ENCODE measurements at places on chromosomes 5 and 9. TPM values are rescaled to one million over a fixed set of nuclear protein-coding genes. Genes with fewer than 3 reads are reported as not detected.

- H3K36me3 ChIP-seq, result no peaks in the 10 kb centered on the region
- no peaks in the 10 kb centered on the region for H3K27me3 ChIP-seq
- DNase-seq, result no peak
- H3K27ac ChIP-seq, result no peak overlapping the region
- H3K4me1 ChIP-seq, result no peaks in the 10 kb centered on the region
These were observed 247.3 kb upstream of the TAS2R1 start for GRCh38 chr5:9877488-9877887.

DNA sequence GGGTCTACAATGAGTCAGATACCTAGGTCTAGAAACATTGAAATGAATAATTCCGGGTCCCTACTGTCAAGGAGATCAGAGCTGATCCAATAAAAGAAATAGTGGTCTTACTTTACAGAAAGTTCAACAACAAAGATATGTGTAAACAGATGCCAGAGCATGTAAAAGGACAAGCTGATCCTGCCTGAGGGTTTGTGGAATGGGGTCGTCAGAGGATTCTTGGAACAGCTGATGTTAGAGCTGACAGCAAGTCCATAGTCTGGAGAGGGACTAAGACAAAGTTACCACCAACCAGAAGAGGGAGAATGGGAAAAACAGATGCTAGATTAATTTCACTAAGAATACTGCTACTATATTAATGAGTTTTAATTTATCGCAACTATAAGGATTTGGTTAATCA, 71.5 kb downstream of the FREM1 start:
- H3K4me3 ChIP-seq, result no peak overlapping the region
- no peaks in the 10 kb centered on the region for H3K36me3 ChIP-seq
- H3K4me1 ChIP-seq, result no peaks in the 10 kb centered on the region
- peaks cover 28% of the 10 kb centered on the region for H3K27me3 ChIP-seq
- no peak for DNase-seq
- no peak overlapping the region for H3K27ac ChIP-seq

GRCh38 chr9:114155995-114156656, 789 bp downstream of the COL27A1 start:
- DNase-seq, result peak; percentile 34
- H3K4me1 ChIP-seq, result peaks cover 17% of the 10 kb centered on the region
- H3K36me3 ChIP-seq, result no peaks in the 10 kb centered on the region
- H3K27me3 ChIP-seq, result peaks cover 51% of the 10 kb centered on the region
- H3K4me3 ChIP-seq, result peak overlapping the region; percentile 81

GRCh38 chr9:83166372-83166771, 103.4 kb upstream of the RASEF start:
- H3K36me3 ChIP-seq, result no peaks in the 10 kb centered on the region
- DNase-seq, result no peak
- no peaks in the 10 kb centered on the region for H3K27me3 ChIP-seq
- H3K27ac ChIP-seq, result no peak overlapping the region
- no peak overlapping the region for H3K4me3 ChIP-seq
- H3K4me1 ChIP-seq, result no peaks in the 10 kb centered on the region

- no peak for DNase-seq
- no peak overlapping the region for H3K4me3 ChIP-seq
- no peaks in the 10 kb centered on the region for H3K4me1 ChIP-seq
- peaks cover 7% of the 10 kb centered on the region for H3K36me3 ChIP-seq
- H3K27me3 ChIP-seq, result no peaks in the 10 kb centered on the region
These were observed 109.6 kb downstream of the ZCCHC7 start for GRCh38 chr9:37229882-37230482.

DNA sequence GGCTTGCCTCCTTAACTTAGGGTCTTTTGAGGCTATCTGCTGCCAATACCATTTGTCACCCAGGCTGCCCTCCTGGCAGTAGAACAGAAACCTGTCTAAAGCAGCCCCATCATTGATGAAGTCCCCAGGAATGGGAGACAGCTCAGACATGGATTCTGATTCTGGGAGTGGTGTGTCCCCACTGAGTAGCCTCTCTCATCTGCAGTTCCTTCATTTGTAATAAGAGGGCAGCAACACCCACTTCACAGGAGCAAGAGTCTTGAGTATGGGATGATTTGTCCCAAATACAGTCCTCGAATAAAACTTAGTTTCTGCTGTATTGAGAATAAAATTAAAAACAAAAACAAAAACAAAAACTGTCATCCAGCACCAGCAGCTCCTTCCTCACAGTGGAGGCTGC, 167.6 kb downstream of the ASTN2 start:
- no peaks in the 10 kb centered on the region for H3K4me1 ChIP-seq
- H3K27me3 ChIP-seq, result no peaks in the 10 kb centered on the region
- H3K27ac ChIP-seq, result no peak overlapping the region
- no peak overlapping the region for H3K4me3 ChIP-seq
- DNase-seq, result no peak
- peaks cover 2% of the 10 kb centered on the region for H3K36me3 ChIP-seq

GRCh38 chr5:116420540-116420939, 154.1 kb downstream of the SEMA6A start:
- DNase-seq, result no peak
- H3K4me1 ChIP-seq, result no peaks in the 10 kb centered on the region
- peaks cover 2% of the 10 kb centered on the region for H3K36me3 ChIP-seq
- no peak overlapping the region for H3K27ac ChIP-seq
- no peaks in the 10 kb centered on the region for H3K27me3 ChIP-seq

GRCh38 chr5:4921929-4922328, 218.2 kb upstream of the ADAMTS16 start:
- H3K27ac ChIP-seq, result no peak overlapping the region
- H3K4me3 ChIP-seq, result no peak overlapping the region
- no peak for DNase-seq
- H3K4me1 ChIP-seq, result no peaks in the 10 kb centered on the region
- no peaks in the 10 kb centered on the region for H3K36me3 ChIP-seq

GRCh38 chr9:89844535-89844934, 239.7 kb downstream of the GADD45G start:
- no peak overlapping the region for H3K4me3 ChIP-seq
- no peaks in the 10 kb centered on the region for H3K4me1 ChIP-seq
- H3K27me3 ChIP-seq, result no peaks in the 10 kb centered on the region
- no peak for DNase-seq
- H3K36me3 ChIP-seq, result no peaks in the 10 kb centered on the region

DNA sequence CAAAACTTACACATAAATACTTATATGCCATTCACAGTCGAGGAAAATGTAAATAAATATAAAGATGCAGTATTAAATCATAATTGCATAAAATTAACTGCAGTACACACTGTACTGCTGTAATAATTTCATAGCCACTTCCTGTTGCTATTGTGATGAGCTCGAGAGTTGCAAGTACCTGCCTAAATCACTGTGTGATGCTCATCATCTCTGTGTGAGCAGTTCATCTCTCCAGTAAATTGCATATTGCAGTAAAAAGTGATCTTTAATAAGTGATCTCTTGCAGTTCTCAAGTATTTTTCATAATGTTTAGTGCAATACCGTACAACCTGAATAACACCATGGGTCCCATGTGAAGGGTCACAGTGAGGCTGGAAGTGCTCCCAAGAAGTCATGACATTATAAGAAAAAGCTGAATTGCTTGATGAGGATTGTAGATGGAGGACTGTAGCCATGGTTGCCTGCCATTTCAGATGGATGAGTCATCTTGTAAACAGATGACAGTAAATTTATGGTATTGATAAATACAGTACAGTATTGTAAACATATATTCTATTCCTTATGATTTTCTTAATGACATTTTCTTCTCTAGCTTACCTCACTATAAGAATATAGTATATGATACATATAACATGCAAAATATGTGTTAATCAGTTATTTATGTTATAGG, 34.9 kb downstream of the SYK start:
- no peak overlapping the region for H3K4me3 ChIP-seq
- no peaks in the 10 kb centered on the region for H3K4me1 ChIP-seq
- no peak overlapping the region for H3K27ac ChIP-seq

DNA sequence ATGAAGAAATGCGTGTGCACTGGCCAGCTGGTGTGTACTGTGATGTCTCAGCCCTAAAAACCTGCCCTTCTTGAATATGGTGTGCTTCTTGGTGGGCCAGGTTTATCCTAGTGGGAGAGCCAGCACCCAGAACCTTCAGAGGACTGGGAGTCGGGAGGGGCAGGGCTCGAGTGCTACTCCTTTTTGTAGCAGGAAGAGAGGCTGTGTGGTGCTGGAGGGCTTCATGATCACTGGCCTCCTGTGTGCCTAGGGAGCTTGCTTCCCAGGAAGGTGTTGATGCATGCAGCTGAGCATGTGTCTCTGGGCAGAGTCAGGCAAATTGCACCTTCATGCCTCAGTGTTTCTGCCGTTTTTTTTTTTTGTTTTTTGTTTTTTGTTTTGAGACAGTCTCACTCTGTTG, 20.0 kb downstream of the PHF2 start:
- no peak overlapping the region for H3K27ac ChIP-seq
- no peak for DNase-seq
- no peaks in the 10 kb centered on the region for H3K27me3 ChIP-seq
- peaks cover 47% of the 10 kb centered on the region for H3K4me1 ChIP-seq
- no peaks in the 10 kb centered on the region for H3K36me3 ChIP-seq
- H3K4me3 ChIP-seq, result no peak overlapping the region

DNA sequence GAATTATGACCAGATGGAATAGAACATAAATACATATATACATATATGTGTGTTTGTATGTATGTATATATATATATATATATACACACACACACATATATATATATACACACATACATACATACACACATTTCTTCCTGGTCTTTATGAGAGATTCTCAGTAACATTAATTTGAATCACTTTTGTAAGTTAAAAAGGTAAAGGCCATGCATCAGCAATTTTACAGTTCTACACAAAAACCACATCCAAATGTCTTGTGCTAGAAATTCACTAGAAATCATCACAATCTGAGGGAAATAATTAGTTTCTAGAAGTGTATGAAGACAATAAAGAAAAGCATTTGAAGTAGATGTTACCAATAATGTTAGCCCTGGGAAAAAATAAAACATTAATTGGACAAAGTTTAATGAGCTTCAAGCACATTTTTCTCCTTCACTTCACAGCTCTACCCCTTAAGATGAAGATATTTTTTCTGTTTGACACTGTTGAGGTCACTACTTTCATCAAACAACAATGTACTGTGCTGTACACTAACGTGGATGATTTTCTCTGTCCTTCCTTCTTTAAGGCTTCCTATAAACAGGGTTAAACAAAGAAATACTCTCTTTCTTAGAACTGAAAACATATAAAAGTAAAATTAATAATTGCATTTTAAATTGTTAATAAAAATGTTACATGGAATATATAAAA, 189.2 kb upstream of the NR4A3 start:
- H3K27ac ChIP-seq, result no peak overlapping the region
- no peaks in the 10 kb centered on the region for H3K36me3 ChIP-seq
- H3K27me3 ChIP-seq, result no peaks in the 10 kb centered on the region
- H3K4me1 ChIP-seq, result no peaks in the 10 kb centered on the region
- H3K4me3 ChIP-seq, result no peak overlapping the region

GRCh38 chr5:3417376-3417943, 178.2 kb upstream of the IRX1 start:
- H3K27me3 ChIP-seq, result no peaks in the 10 kb centered on the region
- no peak overlapping the region for H3K4me3 ChIP-seq

DNA sequence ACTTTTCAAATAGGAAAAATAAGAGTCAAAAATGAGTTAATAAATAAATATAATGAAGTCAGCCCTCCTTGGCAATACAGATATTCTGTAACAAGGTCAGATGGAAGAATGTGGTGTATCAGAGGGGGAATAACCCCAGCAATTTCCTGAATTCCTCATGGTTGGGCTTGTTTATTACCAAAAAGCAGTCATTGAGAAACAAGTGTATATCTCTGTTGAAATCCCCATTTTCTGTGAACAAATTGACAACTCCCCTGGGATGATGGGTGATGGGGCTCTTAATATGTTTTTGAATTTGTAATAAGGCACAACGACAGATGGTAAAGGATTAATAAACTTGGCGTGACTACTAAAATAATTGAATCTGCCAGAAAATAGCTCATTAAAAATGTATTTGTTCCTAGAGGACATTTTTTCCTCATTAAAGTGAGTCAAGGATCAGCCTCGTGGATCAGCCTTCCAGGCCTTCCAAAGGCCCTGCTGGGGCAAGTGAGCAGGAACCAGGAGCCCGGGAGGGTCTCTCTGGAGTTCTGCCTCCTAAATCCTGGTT, 34.2 kb downstream of the THBS4 start:
- DNase-seq, result no peak
- H3K27me3 ChIP-seq, result no peaks in the 10 kb centered on the region
- no peaks in the 10 kb centered on the region for H3K36me3 ChIP-seq
- no peak overlapping the region for H3K27ac ChIP-seq
- no peak overlapping the region for H3K4me3 ChIP-seq

CA9 gene
- 0.65 TPM for total RNA-seq

PLEKHG4B gene
- not detected for total RNA-seq

FOXD4L4 gene
- total RNA-seq, result 0.16 TPM

CDK5RAP2 gene
- total RNA-seq, result 81.5 TPM

TRPM3 gene
- total RNA-seq, result not detected

CARTPT gene
- not detected for total RNA-seq

QRFP gene
- not detected for total RNA-seq

ALDH1A1 gene
- not detected for total RNA-seq

Measured in activated T-cell treated with anti-CD3 and anti-CD28 coated beads, Interleukin-2, amount 50 U/mL, for 72 hours (primary cell).